ENCODE measurements at places on chromosomes 5 and 9. TPM values are rescaled to one million over a fixed set of nuclear protein-coding genes. Genes with fewer than 3 reads are reported as not detected.

CCDC152 gene
- total RNA-seq = 2.6 TPM

SCGB3A2 gene
- total RNA-seq = not detected

SH3PXD2B gene
- 52.6 TPM for total RNA-seq

C9orf153 gene
- total RNA-seq = 0.84 TPM

NR5A1 gene
- total RNA-seq = not detected

FOCAD gene
- total RNA-seq = 39.9 TPM

IFNK gene
- total RNA-seq = not detected

ANXA1 gene
- 326 TPM for total RNA-seq

DNM1 gene
- total RNA-seq = 50.4 TPM

ASB6 gene
- 21.4 TPM for total RNA-seq

GPR150 gene
- total RNA-seq = 0.44 TPM

POLK gene
- total RNA-seq = 54.5 TPM

SOHLH1 gene
- not detected for total RNA-seq

OTP gene
- total RNA-seq = not detected

IL17B gene
- total RNA-seq = 109 TPM

MATR3 gene
- total RNA-seq = 231 TPM

GRIN1 gene
- not detected for total RNA-seq

CBY3 gene
- total RNA-seq = not detected

TLE1 gene
- 107 TPM for total RNA-seq

TMEM252 gene
- not detected for total RNA-seq

CDC20B gene
- total RNA-seq = not detected

RMI1 gene
- 5.2 TPM for total RNA-seq

HTR1A gene
- total RNA-seq = not detected

CCL27 gene
- not detected for total RNA-seq

PPWD1 gene
- total RNA-seq = 63.0 TPM

REXO4 gene
- 17.9 TPM for total RNA-seq

- no peak for DNase-seq
Observed at GRCh38 chr9:123835821-123836220, 94.1 kb downstream of the DENND1A start.

DNA sequence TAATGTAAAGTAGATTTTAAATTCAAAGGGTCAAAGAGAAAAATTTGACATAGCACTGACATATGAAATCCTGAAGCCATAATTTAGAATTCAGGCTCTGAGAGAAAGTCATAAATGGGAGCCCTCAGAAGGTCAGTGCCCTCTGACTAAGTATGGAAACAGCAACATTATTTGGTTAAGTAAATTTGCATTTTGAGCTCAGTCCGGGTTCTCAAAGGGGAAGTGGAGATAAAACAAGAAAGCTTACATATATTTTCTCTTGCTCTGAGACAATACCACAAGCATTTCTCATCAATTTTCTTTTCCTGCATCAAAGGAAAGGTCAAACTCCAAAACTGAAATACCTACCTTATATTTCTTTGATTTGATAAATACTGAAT, 348.0 kb downstream of the SEMA5A start:
- DNase-seq = no peak

GRCh38 chr9:6845128-6845826, 87.5 kb downstream of the KDM4C start:
- no peak for DNase-seq

DNA sequence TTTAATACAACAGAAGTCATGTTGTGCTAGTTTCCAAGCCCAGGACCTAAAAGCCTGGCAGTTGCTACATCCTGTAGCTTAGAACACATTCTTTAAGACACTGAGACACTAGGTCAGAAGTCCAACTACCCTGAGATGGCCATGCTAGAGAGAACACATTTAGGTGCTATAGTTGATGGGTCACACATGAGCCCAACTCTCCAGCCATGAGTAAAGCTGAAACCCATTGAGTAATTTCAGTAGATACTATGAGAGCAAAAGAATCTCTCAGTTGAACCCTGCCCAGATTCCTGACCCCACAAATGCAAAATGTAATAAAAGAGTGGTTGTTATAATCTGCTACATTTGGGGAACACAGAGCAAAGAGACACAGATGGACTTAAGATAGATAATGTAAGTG, 164.4 kb downstream of the SEMA5A start:
- no peak for DNase-seq

DNA sequence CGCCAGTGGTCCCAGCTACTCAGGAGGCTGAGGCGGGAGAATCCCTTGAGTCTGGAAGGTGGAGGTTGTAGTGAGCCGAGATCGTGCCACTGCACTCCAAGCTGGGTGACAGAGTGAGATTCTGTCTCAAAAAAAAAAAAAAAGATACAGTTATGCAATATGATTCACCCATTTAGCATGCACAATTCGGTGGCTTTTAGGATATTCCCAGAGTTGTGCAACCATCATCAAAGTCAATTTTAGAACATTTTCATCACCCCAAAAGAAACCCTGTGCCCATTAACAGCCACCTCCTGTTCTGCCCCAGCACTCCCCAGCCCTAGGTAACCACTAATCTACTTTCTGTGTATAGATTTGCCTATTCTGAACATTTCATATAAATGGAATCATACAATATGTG, 4.3 kb upstream of the DHFR start:
- no peak for DNase-seq

GRCh38 chr5:89071941-89072331, 189.0 kb upstream of the MEF2C start:
- no peak for DNase-seq

DNA sequence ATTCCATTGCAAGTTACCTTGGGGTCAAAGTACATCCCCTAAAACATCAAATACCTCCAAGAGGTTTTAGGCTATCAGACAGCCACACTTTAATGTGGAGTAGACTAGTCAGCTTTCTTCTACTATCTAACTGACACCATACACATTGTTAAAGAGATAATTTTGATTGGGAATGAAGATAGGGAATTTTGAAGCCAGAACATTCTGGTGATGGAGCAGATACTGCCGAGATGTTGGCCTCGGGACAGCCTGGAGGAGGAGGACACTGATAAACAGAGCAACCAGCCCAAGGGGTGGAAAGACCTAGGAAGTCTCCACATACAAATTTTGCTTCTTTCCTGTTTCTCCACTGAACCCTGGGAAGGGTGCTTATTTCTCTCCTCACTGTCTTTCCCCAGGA, 14.9 kb downstream of the TJP2 start:
- no peak for DNase-seq

DNA sequence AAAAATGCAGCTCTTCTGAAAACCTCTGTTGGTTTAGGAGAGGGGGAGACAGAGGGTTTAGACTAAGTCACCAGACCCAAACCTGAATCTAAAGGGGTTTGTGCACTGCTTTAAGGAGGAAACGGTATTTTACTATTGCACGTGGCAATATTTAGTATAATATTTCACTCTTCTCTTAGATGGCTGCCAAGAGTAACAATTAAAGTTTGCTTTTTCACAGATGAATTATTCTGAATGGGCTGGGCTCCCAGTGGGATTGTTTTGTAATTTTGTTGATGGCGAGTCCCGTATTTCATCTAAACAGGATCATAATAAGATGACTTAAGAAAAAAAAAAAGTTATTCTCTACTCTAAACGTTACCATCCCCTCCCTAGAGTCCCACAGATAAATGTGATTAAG, 245.4 kb downstream of the PCSK5 start:
- DNase-seq = no peak

GRCh38 chr9:123597876-123598556, 242.0 kb downstream of the CRB2 start:
- DNase-seq = no peak

DNA sequence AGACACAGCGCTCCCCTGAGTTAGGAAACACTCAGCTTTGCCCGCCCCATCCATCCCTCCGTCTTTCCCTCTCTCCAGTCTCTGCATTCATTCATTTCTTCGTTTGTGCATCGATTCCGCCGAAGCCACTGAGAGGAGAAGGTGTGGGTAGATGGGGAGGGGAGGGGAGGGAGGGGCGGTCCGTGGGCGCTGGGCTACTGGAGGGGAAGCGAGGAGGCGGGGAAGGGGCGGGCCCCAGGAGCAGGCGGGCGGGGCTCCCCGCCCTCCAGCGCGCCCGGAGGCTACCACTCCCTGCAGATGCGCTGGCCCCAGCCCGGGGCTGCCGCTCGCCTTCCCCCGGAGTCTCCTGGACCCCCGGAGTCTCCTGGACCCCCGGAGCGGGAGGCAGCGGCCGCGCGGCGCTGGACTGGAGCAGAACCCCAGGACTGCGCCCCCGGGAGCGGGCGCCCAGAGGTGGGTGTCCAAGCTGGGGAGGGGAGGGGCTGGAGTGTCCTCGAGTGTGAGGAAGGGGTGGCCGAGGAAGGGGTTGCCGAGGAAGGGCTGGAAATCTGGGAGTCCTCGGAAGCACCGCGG, 159.5 kb downstream of the C9orf152 start:
- peak; percentile 60 for DNase-seq

- DNase-seq = no peak
Observed at GRCh38 chr5:68033961-68034571, 181.5 kb upstream of the PIK3R1 start.

GRCh38 chr5:81719743-81720345, 31.1 kb downstream of the SSBP2 start:
- no peak for DNase-seq

DNA sequence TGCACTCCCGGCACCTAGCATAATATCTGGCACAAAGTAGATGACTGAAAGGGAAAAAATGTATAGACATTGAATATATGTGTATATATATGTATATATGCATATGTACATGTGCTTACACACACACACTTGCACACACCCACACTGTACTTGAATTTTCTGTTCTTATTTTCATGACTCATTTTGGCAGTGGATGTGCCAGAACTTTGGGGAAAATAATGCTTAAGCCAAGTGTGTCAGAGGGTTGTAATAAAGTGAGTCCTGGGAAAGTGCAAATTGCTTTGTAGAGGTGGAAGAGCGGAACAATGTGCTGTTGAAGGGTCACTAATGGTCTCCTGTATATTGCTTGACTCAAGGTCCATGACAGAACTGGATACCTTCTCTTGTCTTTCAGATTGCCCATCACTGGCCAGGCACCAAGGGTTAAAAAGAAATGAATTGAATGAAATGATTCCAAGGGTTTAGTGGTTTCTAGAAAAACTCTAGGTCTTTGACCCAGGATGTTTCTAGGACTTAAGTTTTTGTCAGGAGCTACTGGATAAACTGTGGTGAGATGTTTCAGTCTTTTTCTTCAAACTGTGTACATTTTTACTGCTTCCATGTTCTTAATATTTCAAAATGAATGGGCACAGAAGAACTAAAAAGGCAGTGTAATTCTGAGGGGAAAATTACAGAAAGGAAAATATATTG, 129.9 kb upstream of the MOCS2 start:
- DNase-seq = no peak

DNA sequence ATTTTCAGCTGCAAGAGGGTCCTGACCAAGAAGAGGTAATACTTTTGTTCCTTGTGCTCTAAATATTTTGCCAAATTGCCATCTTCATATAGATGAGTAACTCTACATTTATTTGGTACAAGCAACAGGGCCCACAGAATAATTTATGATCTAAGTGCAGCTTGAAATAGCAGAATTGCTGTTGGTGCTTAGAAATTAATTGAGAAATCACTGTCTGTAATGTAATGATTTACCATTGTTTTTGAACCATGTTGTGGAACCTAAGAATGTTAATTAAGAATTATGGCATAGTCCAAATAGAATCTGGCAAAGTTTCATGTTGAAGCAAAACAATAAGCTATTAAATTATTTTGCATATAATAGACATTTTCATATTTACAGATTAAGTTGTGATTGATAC, 44.8 kb upstream of the NUDT12 start:
- no peak for DNase-seq

DNA sequence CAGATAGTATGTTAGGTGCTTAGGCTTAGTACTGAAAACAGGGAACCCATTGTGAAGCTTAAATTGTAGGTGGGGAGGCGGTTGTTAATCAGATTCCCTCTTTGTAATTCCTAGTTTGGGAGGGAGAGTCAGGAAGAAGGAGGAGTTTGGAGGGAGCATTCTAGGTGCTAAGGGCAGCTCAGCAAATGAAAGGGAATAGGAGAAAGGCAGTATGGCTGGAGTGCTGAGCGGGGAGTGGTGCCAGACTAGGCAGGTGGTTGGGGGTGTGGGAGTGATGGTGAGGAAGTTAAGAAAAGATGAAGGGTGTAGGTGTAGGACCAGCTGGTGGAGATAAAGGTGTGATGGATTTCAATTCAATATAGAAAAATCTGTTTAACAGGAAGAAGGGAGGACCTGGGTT, 11.1 kb upstream of the GARNL3 start:
- no peak for DNase-seq

- no peak for DNase-seq
Observed at GRCh38 chr9:27462434-27462833, 61.7 kb upstream of the IFNK start.

DNA sequence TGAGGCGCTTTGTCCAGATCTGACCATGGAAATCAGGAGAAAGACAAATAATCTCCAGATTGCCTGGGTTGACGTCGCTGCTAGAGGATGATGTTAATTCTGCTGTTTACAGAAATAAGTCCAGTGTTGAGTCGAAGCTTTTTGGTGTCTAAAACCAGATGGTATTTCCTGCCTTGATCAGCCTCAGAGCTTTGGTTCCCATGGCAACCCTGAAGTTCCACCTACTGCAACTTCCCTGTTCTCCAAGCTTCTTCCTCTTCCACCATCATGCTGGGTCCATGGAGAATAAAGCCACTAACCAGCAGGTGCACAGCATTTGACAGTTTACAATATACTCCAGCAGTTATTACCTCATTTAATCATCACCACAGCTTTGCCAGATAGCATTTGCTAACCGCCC, 18.0 kb upstream of the GABBR2 start:
- DNase-seq = peak; percentile 30

DNA sequence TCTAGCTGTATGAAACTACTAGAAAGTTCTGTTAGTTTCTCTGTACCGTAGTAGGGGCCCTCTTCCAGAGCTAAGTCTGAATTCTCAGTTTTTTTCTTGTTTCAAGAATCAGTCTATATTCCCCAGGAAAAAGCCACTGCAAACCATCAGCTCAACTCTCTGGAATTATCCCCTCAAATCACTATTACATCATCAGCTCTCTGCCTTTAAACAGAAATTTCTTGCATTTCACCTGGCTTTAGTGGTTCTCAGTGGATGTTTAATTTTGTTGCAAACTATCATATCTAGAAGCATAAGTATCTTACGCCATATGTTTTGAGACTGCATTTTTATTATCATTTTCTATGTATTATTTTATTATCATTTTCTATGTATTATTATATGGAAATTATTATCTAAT, 55.2 kb upstream of the PPP2CA start:
- no peak for DNase-seq

DNA sequence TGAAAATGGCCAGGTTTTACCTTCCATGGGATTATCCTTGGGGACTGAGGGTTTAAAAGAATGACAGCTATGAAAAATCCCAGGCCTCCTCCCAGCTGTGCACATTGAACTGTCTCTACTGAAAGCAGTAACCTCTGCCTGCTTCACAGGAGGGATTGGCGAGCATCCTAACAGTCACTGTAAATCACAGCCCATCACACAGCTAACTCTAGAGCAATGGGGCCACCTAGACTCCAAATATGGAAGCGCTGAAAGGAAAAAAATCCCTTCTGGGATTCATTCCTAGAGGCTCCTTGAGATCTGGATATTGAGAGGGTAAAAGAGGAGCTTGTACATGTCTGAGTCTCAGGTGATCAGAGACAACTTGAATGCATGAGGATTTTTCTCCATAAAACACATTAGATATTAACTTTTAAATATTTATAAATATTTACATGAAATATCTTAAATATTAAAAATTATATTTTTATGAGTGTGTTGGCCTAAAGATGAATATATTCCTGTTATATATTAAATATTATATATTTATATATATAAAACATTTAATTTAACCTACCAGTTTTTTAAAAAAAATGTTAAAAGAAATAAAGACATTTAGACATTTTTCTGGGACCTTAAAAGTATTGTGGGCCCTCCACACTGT, 133.8 kb upstream of the SLC24A2 start:
- no peak for DNase-seq

Measured in tibial nerve (tissue), 4 donors.